T-helper 9 cell (primary cell): ENCODE measurements at places on chromosomes 6 and 20.

GRCh38 chr6:134249239-134249758, 68.6 kb downstream of the SGK1 start:
- DNase-seq = no peak

GRCh38 chr20:62301773-62302340, 940 bp upstream of the ADRM1 start:
- peak; percentile 80 for DNase-seq

- no peak for DNase-seq
Observed at GRCh38 chr20:1801225-1801928, 93.8 kb upstream of the SIRPA start.

DNA sequence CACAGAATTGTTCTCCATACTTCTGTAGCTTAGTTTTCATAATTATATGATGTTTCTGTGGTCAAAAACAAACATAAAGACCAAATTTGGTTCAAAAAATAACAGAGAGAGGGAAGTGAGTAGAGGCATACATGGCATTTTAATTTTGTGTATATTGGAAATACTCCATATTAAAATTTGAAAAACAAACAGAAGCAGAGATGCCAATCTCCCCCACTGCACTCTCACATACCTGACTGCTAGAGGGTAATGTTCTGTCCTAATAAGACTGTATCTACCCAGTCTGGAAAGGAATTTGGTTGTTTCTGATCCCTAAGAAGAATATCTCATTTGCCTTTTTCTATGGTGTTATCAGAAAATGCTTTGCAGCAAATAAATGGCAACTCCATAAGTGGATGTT, 959.0 kb upstream of the FLRT3 start:
- no peak for DNase-seq

DNA sequence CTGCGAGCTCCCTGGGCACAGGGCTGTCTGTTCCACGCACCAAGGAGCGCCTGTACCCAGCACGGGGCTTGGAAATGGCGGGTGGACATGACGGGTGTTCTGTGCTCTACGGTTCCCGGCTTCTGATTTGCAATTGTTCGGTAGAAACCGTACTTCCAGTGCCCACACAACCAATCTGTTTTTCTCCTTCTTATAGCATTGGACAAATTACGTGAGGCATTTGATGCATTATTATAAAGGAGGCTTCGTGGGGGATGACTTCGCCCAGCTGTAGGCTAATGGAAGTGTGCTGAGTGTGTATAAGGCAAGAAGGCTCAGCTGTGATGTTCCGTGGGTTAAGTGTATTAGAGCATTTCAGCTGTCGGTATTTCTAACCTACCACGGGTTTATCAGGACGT, 9.8 kb upstream of the RPS21 start:
- DNase-seq = no peak
